ENCODE measurements at places on chromosomes 6 and 20.

- no peak for DNase-seq
Measured at GRCh38 chr6:155041741-155042279, 46.7 kb downstream of the TIAM2 start.

DNA sequence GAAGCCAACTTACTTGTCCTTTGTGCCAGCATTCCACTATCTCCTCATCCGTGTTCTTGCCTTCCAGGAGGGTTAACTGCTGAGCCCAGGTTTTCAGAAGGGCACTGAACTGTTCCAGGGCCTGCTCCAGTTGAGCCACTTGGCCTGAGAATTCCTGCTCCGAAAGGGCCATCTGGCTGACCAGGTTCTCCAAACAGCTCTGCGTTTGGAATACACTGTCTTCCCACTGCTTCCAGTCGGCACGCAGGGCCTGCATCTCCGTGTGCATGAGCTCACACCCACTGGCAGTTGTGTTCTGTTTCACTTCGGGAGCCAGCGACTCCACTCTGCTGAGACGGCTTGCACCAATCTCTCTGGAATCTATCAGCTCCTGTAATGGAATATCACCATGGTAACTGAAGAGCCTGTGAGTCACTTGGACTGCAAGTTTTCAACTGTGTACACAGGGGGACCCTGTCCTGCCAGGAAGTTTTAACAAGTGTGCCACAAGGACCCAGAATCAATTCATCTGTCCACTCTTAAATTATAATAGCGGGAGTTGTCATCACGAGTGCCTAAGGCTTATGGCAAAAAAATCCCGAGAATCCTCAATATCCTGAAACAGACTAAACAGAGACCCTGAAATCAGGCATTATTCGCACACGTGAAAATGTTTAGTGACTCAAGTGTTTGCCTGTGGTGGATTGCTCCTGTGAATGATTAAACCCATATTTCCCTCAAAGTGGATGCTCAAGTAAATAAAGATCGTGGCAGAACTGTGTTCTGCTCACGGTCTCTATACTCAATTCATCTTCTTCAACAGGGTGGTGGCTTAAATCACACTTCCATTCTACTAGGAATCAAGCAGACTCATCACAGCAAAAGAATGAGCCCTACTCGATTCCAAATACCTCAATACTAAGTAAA, 255.9 kb downstream of the SYNE1 start:
- DNase-seq, result peak; percentile 92

DNA sequence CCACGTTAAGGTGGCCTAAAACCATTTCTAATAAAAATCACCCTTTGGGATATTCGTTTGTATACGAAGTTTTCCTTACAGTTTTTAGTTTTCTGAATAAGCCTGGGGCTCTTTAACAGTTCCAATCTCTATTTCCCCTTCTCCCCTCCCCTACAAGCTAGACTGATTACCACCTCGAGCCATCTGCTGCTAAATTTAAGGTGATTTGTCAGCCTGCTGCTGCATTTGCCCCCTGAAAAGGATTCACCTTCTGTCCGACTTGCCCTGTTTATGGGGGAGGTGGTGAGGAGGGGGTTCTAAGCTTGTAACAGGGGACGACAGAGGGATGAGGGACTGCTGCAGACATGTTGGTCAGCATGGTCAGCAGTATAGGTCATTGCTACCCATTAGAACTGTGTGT, 146.3 kb downstream of the JARID2 start:
- DNase-seq, result no peak

DNA sequence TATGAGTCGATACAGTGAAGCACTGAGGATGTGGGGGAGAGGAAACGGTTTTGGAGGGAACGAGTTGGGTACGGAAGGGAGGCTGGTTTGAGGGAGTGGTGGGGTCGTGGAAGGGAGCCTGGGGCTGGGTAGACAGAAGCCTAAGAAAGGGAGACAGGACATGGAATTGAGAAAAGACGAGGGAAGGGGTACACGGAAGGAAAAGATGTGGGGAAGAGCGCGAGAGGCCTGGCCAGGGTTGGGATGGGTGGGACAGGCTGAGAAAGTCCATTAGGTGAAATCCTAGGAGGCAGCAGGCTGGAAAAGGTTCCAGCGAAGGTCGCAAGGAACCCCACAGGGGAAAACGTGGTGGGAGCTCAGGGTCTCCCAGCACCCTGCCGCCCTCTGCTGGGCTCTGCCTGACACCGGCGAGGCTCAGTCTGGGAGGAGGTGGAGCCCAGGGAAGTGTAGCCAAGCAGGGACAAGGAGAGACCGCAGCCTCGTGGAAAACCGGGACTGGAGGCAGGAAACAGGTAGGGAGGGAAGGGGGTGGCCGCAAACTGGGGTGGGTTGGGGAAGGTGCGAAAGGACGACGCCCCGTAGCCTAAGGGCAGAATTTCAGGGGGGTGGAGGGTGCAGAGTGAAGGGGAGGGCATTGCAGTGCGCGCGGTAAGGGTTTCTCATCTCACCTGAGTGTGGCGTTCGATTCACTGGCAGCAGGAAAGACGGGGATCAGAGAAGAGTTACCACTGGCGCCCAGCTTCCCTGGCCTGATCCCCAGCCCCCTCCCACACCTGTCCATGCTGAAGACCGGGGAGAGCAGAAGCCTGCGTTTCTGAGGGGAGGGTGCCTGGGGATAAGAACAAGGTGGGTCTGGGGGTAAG, 4.3 kb downstream of the GABBR1 start:
- no peak for DNase-seq

- DNase-seq, result no peak
Measured at GRCh38 chr6:31723980-31724691, 963 bp downstream of the MPIG6B start.

DNA sequence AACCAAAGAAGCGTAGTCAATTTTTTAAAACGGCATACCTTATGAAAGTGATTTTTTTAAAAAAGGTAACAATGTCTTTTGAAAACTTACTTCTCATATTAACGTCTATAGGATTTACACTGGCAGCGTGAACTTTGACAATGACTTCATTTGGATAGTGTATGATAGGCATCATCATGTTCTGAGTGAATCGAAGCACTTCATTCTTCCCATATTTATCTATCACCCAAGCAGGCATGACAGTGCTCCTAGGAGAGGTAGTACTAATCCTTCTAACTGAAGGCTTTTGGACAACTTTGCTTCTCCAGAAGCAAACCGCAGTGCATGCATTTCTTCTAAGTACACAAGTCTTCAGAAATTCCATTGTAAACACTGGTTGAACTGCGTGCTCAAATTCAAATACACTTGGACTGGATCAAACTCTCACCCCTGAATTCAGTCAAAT, 618 bp downstream of the RTN4IP1 start:
- DNase-seq, result no peak

DNA sequence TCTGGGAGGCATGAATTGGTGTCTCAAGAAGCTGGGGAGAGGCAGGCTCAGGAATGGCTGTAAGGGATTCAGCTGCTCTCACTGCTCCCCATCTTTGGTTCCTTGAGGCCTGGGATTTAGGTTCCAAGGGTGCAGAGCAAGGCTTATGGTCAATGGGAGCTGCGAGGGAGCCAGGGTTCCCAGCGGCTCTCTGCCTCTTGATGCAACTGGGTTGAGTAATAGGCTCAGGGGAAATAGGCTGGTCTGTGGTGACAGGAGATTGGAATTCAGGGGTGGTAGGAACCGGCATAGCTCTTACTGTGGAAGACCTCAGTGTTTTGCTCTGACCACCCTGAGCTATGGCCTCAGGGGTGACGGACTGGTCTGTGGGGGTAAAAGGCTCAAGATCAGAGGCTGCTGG, 13.0 kb upstream of the NRM start:
- DNase-seq, result no peak

GRCh38 chr6:148971031-148971927, 224.4 kb downstream of the UST start:
- DNase-seq, result no peak

- no peak for DNase-seq
Measured at GRCh38 chr6:89934685-89935366, 40.6 kb downstream of the GJA10 start.

- no peak for DNase-seq
Measured at GRCh38 chr6:36688739-36689075, 8.9 kb upstream of the RAB44 start.
